Activated naive CD8-positive, alpha-beta T cell treated with anti-CD3 and anti-CD28 coated beads, Interleukin-2, amount 10 ng/mL, durations not matched to agents 7 days and 5 days (primary cell): ENCODE measurements at places on chromosomes 13 and 19.

GRCh38 chr19:18218600-18218999 lies 7.6 kb downstream of the PDE4C start:
- H3K27ac ChIP-seq: no peak overlapping the region
- H3K4me1 ChIP-seq: peaks cover 5% of the 10 kb centered on the region
- no peak for DNase-seq
- H3K27me3 ChIP-seq: peaks cover 21% of the 10 kb centered on the region
- H3K36me3 ChIP-seq: no peaks in the 10 kb centered on the region
- no peak overlapping the region for H3K4me3 ChIP-seq

GRCh38 chr13:29704648-29705047 lies 109.2 kb upstream of the SLC7A1 start:
- no peak overlapping the region for H3K4me3 ChIP-seq
- H3K36me3 ChIP-seq: no peaks in the 10 kb centered on the region
- DNase-seq: no peak
- peaks cover 31% of the 10 kb centered on the region for H3K27me3 ChIP-seq
- H3K4me1 ChIP-seq: no peaks in the 10 kb centered on the region
- H3K27ac ChIP-seq: no peak overlapping the region

DNA sequence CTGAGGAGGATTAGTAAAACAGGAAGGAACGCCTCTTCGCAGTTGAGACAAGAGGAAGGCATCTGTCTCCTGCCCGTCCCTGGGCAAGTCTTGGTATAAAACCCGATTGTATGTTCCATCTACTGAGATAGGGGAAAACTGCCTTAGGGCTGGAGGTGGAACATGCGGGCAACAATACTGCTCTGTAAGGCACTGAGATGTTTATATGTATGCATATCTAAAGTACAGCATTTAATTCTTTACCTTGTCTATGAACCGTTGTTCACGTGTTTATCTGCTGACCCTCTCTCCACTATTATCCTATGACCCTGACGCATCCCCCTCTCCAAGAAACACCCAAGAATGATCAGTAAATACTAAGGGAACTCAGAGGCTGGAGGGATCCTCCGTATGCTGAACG lies 722 bp upstream of the TIMM50 start:
- peaks cover 11% of the 10 kb centered on the region for H3K36me3 ChIP-seq
- no peak for DNase-seq
- H3K4me3 ChIP-seq: peak overlapping the region; percentile 94
- H3K27ac ChIP-seq: peak overlapping the region; percentile 94
- peaks cover 21% of the 10 kb centered on the region for H3K4me1 ChIP-seq
- H3K27me3 ChIP-seq: no peaks in the 10 kb centered on the region

DNA sequence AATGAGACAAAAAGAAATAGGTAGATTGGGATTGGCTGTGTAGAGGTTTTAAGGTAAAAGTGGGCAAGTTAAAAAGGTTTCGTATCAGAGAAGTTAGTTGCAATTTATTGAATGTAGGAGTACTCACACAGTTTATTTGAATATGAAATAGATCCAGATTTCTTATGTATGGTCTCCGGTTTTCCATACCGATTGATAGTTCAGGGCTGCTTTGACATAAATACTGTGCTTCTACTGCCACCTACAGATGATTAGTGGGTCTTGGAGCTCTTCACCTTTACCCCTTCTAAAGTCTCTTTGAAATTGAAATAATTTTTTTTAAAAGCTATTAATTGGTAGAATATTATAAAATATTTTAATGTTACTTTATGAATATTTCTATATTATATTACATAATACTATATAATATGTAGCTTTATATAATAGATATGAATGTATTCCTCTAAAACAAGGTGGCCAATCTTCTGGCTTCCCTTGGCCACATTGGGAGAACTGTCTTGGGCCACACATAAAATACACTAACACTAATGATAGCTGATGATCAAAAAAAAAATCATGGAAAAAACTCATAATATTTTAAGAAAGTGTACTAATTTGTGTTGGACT lies 7.7 kb upstream of the GPR18 start:
- no peaks in the 10 kb centered on the region for H3K27me3 ChIP-seq
- no peak overlapping the region for H3K27ac ChIP-seq
- H3K4me1 ChIP-seq: peaks cover 44% of the 10 kb centered on the region
- no peak overlapping the region for H3K4me3 ChIP-seq
- DNase-seq: no peak

- no peak overlapping the region for H3K27ac ChIP-seq
- DNase-seq: no peak
- no peaks in the 10 kb centered on the region for H3K36me3 ChIP-seq
- H3K4me3 ChIP-seq: no peak overlapping the region
Measured at GRCh38 chr19:2546128-2547032, 70.5 kb downstream of the GADD45B start.

DNA sequence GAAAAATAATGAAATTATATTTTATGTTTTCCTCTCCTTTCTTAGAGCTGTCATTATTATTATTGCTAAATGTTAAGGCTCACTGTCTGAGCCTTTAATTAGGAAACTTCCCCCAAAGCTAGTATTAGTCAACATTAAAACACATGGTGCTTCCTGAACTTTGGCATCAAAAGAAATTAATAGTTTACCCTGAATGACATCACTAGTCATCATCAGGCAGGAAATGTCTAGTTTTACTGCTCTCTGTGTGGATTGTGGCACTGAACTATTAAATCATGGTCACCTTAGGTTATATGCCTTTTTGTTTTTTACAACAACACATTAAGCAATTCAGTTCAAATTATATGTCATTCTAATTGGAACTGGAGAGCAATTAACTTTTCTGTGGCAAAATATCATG lies 595.5 kb downstream of the SLITRK1 start:
- H3K4me3 ChIP-seq: no peak overlapping the region
- H3K4me1 ChIP-seq: no peaks in the 10 kb centered on the region
- no peaks in the 10 kb centered on the region for H3K27me3 ChIP-seq
- no peaks in the 10 kb centered on the region for H3K36me3 ChIP-seq
- H3K27ac ChIP-seq: no peak overlapping the region

DNA sequence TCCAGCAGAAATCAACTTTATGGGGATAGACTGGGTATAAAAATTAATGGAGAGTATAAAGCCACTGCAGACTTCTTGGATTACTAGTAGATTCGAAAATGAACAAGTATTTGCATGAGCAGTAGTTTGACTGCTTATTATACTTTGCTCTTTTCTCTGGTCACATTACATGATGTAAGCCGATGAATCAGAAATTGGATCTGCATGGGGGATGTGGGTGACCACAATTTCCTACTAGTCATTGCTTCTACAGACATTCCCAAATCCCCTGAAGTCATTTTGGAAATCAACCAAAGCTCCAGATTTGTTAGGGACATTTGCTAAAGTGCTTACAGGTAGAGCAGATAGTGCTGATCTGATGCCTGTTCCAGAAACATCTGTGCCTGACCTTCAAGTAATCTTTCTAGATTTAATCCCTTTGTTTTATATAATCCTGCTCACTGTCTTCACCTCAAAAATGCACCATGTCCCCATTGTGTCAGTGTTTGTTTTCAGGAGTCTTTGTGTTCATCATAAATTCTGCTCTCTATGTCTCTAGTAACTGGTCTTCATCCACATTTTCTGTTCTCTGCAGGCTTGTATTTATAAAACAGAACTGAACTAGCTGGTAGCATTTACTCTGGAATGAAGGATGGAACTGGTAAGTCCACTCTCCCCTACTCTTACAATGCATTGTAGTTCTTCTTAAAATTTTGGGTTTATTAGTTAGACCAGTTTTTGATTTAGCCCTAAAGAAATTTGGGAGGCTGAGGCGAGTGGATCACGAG lies 201.5 kb upstream of the CSNK1A1L start:
- DNase-seq: no peak
- H3K36me3 ChIP-seq: no peaks in the 10 kb centered on the region
- no peak overlapping the region for H3K27ac ChIP-seq
- H3K27me3 ChIP-seq: no peaks in the 10 kb centered on the region
- no peak overlapping the region for H3K4me3 ChIP-seq

GRCh38 chr19:51150627-51151026 lies 8.5 kb downstream of the SIGLEC7 start:
- DNase-seq: no peak
- peaks cover 5% of the 10 kb centered on the region for H3K4me1 ChIP-seq
- no peak overlapping the region for H3K27ac ChIP-seq
- H3K27me3 ChIP-seq: peaks cover 16% of the 10 kb centered on the region
- H3K4me3 ChIP-seq: no peak overlapping the region

DNA sequence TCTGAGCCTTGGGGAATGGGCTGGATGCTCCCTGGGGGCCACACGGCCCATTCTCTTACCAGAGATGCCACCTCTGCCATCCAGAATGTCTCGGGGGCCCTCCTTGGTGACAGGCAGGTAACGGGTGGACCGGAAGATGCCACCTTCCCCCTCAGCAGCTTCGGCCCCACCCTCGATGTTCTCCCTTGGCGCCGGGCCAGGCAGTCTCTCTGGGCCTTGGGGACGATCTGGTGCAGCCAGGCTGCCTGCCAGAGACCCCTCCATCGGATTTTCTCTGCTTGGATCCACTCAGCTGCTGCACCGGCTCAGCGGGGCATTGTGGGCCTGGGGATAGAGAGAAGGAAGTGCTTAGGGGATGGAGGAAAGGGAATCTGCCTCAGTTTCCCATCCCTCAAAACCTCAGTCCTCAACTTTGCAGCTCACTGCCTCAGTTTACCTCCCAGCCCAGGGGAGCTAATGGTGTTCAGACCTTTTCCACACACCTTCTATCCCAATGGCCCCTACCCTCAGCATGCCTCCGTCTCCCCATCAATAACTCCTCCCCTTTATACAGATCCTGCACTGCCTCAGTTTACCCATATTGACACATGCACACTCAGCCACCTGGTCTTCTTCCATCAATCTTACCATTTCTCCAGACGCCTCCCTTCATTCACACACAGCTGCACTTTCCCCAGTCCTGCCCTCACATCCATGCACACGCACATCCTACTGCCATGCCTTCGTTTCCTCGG lies 1.5 kb downstream of the WIZ start:
- peaks cover 13% of the 10 kb centered on the region for H3K36me3 ChIP-seq
- no peak for DNase-seq

DNA sequence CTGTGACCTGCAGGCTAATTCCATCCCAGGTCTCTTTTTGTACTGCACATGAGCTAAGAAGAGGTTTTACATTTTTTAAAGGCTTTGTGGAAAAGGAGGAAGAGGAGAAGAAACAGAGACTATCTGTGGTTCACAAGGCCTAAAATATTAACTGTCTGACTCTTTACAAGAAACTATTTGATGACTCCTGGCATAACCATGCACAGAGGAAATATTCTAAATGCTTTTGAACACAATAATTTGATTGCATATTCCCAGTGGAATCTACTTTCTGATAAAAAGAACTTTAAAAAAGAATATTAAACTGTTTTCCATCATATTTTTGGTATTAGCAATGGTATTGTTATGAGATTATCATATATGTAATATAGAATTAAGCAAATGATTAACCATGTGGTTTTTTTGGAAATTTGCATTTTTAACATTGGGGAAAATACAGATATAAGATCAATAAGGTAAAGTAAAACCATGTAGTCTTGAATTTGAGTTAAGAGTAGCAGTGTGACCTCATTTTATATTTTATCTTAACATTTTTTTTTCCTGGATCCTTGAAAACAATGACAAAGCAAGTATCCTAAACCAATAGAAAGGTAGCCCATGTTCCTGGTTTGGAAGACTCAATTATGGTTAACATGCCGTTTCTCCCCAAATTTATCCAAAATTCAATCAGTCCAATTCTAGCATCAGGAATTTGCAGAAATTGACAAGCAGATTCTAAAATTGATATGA lies 251.0 kb downstream of the UQCRFS1 start:
- no peak for DNase-seq
- no peak overlapping the region for H3K4me3 ChIP-seq
- no peaks in the 10 kb centered on the region for H3K4me1 ChIP-seq
- H3K27me3 ChIP-seq: peaks cover 2% of the 10 kb centered on the region

DNA sequence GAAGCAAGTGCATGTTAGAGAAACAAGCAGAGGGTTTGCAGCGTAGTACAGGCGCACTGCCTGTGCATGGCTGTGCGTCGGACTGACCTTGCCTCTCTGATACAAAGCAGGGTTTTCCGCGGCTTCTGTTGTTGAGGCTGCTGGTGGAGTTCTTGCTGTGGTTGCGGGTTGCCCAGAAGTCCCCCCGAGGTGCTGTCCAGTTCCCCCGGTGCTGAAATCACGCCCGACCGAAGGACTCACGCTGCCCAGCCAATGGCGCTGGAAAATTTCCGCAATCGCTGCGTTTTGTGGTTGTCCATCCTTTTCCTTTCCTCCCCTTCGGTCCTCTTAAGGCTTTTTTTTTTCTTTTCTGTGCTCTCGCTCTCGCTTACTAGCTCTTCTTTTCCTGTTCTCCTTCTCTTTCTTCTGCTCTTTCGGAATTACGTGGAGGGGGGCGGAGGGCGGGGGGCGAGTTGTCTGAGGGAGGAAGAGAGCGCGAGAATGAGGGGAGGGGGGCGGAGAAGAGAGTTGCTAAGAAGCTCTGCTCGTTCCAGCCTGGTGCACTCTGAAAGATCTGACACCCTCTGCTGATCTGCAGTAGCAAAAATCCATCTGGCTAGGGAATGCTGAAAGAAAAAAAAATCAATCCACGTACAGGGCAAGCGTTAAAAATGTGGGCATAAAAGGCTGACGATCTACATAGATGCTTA lies at the start of gene SLITRK1:
SLITRK1 (minus strand) TSS at position 558 of the 689 bp plus-strand sequence. CDS start 967 bp downstream, outside the sequence.
- peak; percentile 56 for DNase-seq
- H3K4me1 ChIP-seq: peaks cover 13% of the 10 kb centered on the region
- peak within 1 kb of the TSS; percentile 30 for H3K27ac ChIP-seq
- H3K4me3 ChIP-seq: no peak within 1 kb of the TSS
- H3K27me3 ChIP-seq: peaks cover 64% of the 10 kb centered on the region

DNA sequence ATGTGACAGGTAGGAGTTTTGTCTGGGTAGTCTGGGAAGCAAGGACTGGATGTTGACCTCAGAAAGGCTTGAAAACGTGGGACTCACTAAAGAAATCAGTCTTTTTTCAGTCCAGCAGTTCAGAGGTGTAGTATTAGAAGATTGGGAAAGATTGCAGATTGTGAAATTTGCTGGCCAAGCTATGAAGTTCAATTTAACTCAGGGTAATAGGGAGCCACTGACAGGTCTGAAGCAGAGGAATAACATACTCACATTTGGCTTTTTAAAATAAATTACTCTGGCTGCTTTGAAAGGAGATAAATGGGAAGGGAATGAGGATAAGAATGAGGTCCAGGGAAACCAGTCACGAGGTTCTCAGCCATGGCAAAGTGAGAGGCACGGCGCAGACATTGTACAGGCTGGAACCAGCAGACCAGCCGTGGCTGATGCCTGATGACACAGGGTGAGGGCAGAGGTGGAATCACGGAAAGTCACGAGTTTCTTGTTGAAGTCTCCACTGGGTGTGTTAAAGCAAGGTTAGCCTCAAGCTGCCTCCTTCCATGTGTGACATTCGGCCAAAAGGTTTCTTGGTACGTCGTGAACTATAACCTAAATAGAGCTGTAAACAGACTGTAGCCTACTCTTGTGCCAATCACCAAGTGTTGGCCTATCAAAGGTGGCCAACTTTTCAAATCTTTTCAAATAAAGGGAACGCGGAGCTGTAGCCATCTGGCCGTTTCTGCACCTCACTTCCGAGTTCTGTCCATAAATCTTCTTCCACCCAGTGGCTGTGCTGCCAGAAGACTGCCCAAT lies 377.6 kb downstream of the IRS2 start:
- no peaks in the 10 kb centered on the region for H3K36me3 ChIP-seq
- no peak overlapping the region for H3K4me3 ChIP-seq
- DNase-seq: no peak
- no peaks in the 10 kb centered on the region for H3K4me1 ChIP-seq
- peaks cover 5% of the 10 kb centered on the region for H3K27me3 ChIP-seq
- H3K27ac ChIP-seq: no peak overlapping the region

GRCh38 chr19:15137777-15138176 lies 30.6 kb downstream of the SYDE1 start:
- DNase-seq: no peak
- H3K27me3 ChIP-seq: peaks cover 2% of the 10 kb centered on the region
- no peaks in the 10 kb centered on the region for H3K36me3 ChIP-seq
